ENCODE measurements at places on chromosomes 12 and 14. TPM values are rescaled to one million over a fixed set of nuclear protein-coding genes. Genes with fewer than 3 reads are reported as not detected.

DNA sequence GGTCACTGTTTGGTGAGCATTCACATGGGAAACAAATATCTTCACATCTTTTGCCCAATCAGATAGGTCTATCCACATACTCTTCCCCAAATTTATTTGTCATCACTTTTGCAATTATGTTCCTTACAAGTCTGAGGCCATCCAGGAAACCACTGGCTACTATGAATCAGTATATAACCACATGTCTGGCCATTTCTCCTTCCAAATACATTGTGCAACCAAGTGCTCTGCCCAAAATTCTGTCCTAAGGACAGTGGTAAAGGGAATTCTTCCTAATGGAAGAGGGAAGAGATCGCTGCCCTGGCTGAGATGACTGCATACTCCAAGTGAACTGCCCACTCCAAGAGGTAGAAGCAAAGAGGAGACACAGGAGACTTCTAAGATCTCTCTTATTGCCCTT is 148.9 kb upstream of the MAX start:
- H3K4me3 ChIP-seq, result no peak overlapping the region
- no peak overlapping the region for H3K27ac ChIP-seq
- H3K27me3 ChIP-seq, result no peaks in the 10 kb centered on the region
- H3K36me3 ChIP-seq, result no peaks in the 10 kb centered on the region
- no peak for DNase-seq
- peaks cover 10% of the 10 kb centered on the region for H3K4me1 ChIP-seq

DNA sequence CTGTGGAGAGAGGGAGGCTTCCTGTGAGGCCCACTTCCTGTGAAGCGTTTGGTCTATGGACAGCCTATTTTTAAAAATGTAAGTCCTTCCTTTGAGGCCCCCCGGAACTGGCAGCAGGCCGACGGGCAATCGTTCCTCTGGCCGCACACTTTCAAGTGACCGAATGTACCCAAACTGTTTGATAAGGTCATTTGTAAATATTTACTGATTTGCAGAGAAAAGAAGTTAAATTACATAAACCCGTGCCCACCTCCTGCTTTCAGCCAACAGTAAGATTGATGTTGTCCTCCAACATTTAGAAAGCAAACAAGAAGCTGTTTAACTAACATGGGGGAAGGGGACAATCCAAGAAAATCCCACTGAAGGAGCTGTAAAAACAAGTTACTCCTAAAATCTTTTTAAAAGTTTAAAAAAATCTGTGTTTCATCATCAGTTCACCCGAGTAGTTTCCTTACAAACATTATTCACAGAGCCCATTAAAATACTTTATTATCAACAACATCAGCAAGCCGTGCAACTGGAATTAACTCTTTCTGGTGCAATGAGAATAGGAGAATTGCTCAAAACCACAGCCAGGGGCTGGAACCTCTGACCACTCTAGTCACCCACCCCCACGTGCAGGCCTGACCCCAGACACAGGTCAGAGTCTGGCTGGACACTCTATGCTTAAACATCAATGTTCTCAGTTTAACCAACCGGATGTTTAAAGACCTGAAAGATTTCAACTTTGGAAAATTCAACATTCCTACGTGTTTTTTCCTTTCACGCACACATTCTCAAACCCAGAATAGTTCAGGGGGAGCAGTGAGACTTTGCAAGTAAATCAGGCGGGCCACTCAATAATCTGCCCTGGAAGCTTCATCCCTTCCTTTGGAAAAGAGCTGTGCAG is 65.3 kb downstream of the FOXN3 start:
- no peak for DNase-seq
- peak overlapping the region; percentile 43 for H3K27ac ChIP-seq
- peak overlapping the region; percentile 1 for H3K4me3 ChIP-seq
- peaks cover 20% of the 10 kb centered on the region for H3K36me3 ChIP-seq

TMEM121 gene
- 1.7 TPM for total RNA-seq

DNA sequence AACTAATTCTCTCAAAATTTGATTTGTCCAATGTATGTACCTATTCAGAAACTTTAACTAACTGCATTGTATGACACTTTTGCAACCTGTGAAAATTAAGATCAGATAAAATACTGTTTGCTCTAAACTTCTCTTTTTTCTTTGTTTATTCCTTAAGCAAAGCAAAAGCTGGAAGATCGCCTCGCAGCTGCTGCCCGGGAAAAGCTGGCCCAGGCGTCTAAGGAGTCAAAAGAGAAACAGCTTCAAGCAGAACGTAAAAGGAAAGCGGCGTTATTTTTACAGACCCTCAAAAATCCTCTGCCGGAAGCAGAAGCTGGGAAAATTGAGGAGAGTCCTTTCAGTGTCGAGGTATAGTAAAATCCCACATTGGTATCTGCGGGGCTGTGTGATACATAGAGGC is 55.1 kb downstream of the SFSWAP start:
- no peak overlapping the region for H3K27ac ChIP-seq
- peaks cover 75% of the 10 kb centered on the region for H3K36me3 ChIP-seq
- H3K4me3 ChIP-seq, result no peak overlapping the region
- no peak for DNase-seq
- H3K27me3 ChIP-seq, result no peaks in the 10 kb centered on the region

- DNase-seq, result no peak
- no peaks in the 10 kb centered on the region for H3K27me3 ChIP-seq
- no peaks in the 10 kb centered on the region for H3K36me3 ChIP-seq
- H3K27ac ChIP-seq, result no peak overlapping the region
These were observed 40.3 kb downstream of the FERMT2 start for GRCh38 chr14:52910572-52910971.

MYF6 gene
- total RNA-seq, result not detected

SERPINA12 gene
- not detected for total RNA-seq

DNA sequence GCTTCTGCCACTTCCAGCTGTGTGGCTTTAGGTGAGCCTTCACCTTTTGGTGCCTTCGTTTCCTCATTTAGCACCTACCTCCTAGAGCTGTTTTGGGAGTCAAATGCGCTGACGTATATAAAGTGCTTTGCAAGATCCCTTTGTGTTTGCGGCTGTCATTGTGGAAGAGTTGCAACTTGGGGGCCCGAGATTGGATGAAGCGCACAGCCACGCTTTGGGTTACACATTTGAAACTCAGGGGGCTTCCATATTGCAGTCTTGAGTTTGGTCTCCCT is 636 bp upstream of the ARL6IP4 start:
- H3K36me3 ChIP-seq, result peaks cover 37% of the 10 kb centered on the region
- H3K4me3 ChIP-seq, result peak overlapping the region; percentile 82
- H3K27ac ChIP-seq, result peak overlapping the region; percentile 22
- H3K27me3 ChIP-seq, result no peaks in the 10 kb centered on the region
- no peak for DNase-seq

DNA sequence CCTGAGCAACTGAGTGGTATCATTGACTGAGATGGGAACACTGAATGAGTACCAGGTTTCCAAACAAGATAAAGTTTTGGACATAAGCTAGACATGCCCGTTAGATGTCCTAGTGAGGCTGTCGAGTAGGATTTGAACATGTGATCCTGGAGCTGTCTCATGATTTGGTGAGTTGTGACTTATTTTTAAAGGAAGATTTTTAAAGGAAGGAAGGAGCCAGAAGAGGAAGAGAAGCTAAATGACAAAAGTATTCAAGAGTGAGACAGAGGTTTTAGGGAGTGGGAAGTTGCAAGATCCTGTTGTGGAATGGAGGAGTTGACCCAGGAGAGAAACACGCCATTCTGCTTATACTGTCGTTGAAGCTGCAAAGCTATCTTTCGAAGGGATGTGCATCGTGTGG is 82.1 kb downstream of the SAMD4A start:
- no peak overlapping the region for H3K4me3 ChIP-seq
- no peak overlapping the region for H3K27ac ChIP-seq

SSPN gene
- total RNA-seq, result not detected

DNA sequence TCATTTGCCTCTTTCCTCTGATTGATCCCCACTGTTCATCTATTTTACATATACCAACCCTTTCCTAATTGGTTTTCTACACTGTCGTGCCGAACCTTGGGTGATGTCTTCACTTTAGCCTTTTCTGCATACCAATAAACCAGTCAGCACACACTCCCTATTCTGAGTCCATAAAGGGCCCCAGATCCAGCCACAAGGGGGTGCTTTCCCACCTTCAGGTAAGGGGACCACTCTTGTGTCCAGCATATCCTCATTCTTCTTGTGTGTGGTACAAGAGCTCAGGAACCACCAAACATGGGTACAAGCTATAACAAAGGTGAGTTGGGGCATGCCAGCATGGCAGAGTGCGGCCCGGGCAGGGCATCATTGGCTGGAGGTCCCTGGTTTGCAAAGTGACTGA is 859.8 kb downstream of the FSCB start:
- no peak for DNase-seq
- H3K27me3 ChIP-seq, result no peaks in the 10 kb centered on the region
- no peak overlapping the region for H3K27ac ChIP-seq
- H3K4me3 ChIP-seq, result no peak overlapping the region
- H3K36me3 ChIP-seq, result no peaks in the 10 kb centered on the region

- H3K27ac ChIP-seq, result no peak overlapping the region
- no peak overlapping the region for H3K4me3 ChIP-seq
- H3K4me1 ChIP-seq, result no peaks in the 10 kb centered on the region
- no peaks in the 10 kb centered on the region for H3K36me3 ChIP-seq
These were observed 38.7 kb upstream of the TBX5 start for GRCh38 chr12:114444422-114445279.

DNA sequence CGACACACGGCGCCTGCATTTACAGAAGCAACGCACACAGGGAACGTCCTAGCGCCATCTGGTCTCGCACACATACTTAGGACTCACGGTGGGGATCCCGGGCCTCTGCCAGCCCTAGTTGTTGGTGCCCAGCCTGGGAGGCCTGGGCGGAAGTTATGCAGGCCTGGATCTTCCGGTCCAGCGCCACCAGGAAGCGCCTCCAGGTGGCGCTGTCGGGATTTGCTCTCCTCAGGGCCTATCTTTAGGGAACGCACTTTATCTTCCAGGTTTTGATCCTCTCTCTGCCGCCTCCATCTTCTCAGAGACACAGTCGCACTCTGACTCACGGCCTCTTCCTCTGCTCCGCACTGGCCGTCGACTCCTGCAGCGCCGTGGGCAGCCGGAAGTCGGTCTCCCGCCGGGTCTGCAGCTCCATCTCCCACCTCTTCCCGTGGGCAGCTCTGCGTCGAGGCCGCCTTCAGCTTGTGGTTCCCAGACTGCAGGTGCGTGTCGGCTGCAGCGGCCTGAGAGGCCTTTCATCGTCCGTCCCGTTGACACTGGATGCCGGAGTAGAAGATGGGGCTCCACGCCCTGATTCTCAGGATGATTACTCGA is 760.4 kb downstream of the TMEM121 start:
- H3K36me3 ChIP-seq, result no peaks in the 10 kb centered on the region
- no peaks in the 10 kb centered on the region for H3K4me1 ChIP-seq
- H3K4me3 ChIP-seq, result no peak overlapping the region
- H3K27me3 ChIP-seq, result peaks cover 7% of the 10 kb centered on the region

REC8 gene
- total RNA-seq, result 107 TPM

- H3K27ac ChIP-seq, result peak overlapping the region; percentile 49
- peak overlapping the region; percentile 83 for H3K4me3 ChIP-seq
- DNase-seq, result no peak
- peaks cover 8% of the 10 kb centered on the region for H3K36me3 ChIP-seq
- H3K4me1 ChIP-seq, result peaks cover 12% of the 10 kb centered on the region
- no peaks in the 10 kb centered on the region for H3K27me3 ChIP-seq
These were observed 494 bp downstream of the TMTC3 start for GRCh38 chr12:88142610-88142991.

GRCh38 chr14:82757776-82758175 is 1224.1 kb upstream of the SEL1L start:
- DNase-seq, result no peak
- no peak overlapping the region for H3K27ac ChIP-seq

GRCh38 chr14:61652526-61653262 is 42.6 kb upstream of the HIF1A start:
- H3K4me3 ChIP-seq, result no peak overlapping the region
- peaks cover 17% of the 10 kb centered on the region for H3K4me1 ChIP-seq
- DNase-seq, result no peak

DNA sequence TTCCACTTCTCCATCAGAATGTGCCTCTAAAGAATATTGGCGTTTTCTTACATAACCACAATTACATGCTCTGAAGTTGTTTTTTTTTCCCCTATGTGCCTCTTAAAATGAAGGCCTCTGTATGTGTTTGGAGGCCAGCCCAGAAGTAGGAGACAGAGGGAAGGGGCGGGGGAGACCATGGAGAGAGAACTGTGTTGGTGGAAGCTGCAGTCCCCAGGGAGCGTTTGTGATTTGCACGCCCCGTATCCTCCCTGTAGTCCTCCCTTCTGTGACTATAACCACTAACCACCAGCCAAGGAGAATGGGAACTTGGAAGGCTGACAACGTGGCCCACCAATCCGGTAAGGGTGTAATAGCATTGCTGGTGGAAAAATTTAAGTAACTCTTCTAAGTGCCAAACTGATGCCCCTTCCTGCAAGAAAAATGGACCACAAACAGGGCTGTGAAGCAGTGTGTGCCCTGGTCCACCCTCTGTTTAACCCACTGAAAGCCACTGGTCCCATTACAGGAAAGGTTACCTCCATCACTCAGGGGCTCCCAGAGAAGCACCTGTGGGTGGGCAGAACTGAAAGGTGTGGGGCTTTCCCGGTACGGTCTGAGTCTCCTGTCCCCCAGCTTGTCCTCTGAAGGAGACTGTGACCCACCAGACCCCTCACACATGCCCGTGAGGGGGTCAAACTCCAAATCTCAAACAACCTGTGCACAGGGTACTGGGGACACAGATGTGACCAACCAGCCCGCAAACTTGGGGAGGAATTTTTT is 36.8 kb downstream of the CCDC88C start:
- no peaks in the 10 kb centered on the region for H3K27me3 ChIP-seq
- no peak overlapping the region for H3K4me3 ChIP-seq
- H3K27ac ChIP-seq, result peak overlapping the region; percentile 13
- peaks cover 100% of the 10 kb centered on the region for H3K4me1 ChIP-seq
- no peak for DNase-seq
- peaks cover 49% of the 10 kb centered on the region for H3K36me3 ChIP-seq

GRCh38 chr14:51612449-51612848 is 39.3 kb upstream of the FRMD6 start:
- H3K36me3 ChIP-seq, result no peaks in the 10 kb centered on the region
- no peak for DNase-seq
- H3K27me3 ChIP-seq, result peaks cover 3% of the 10 kb centered on the region
- H3K4me1 ChIP-seq, result no peaks in the 10 kb centered on the region

- no peaks in the 10 kb centered on the region for H3K36me3 ChIP-seq
- H3K27me3 ChIP-seq, result no peaks in the 10 kb centered on the region
- no peak overlapping the region for H3K4me3 ChIP-seq
These were observed 854.0 kb upstream of the SEL1L start for GRCh38 chr14:82387699-82388098.

DNA sequence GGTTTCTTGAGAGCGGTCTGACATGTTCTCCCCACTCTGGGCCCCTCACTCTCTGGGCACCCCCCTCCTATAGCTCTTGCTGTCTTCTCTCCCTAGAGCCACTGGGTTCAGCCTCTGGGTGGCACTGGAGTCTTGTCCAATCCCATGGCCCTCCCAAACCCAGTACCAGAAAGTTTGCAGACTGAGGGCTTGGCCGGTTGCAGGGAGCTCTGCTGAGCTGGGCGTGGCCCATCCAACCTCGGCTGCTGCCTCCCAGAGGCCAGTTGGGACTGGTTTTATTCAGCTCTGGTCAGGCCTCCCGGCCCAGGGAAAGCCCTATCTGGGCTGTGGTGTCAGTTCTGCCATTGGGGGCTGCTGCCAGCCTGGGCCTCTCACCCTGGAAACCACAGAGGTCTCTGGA is 37.9 kb downstream of the ISCA2 start:
- no peak overlapping the region for H3K27ac ChIP-seq
- H3K36me3 ChIP-seq, result no peaks in the 10 kb centered on the region
- H3K4me3 ChIP-seq, result no peak overlapping the region
- no peaks in the 10 kb centered on the region for H3K4me1 ChIP-seq
- no peak for DNase-seq
- peaks cover 2% of the 10 kb centered on the region for H3K27me3 ChIP-seq

FGF6 gene
- total RNA-seq, result not detected
